ENCODE measurements at places on chromosomes 3 and 15.

GRCh38 chr15:98384328-98385029 lies 263.9 kb upstream of the IGF1R start:
- no peak for DNase-seq

- DNase-seq, result peak; percentile 89
These were observed 34.8 kb downstream of the COMMD2 start for GRCh38 chr3:149717391-149718056.

GRCh38 chr3:71423151-71423906 lies 160.2 kb downstream of the FOXP1 start:
- DNase-seq, result peak; percentile 61

- DNase-seq, result peak; percentile 62
These were observed 14.0 kb upstream of the CHD2 start for GRCh38 chr15:92886042-92886537.

- no peak for DNase-seq
These were observed 14.6 kb upstream of the GRIP2 start for GRCh38 chr3:14554715-14555114.

DNA sequence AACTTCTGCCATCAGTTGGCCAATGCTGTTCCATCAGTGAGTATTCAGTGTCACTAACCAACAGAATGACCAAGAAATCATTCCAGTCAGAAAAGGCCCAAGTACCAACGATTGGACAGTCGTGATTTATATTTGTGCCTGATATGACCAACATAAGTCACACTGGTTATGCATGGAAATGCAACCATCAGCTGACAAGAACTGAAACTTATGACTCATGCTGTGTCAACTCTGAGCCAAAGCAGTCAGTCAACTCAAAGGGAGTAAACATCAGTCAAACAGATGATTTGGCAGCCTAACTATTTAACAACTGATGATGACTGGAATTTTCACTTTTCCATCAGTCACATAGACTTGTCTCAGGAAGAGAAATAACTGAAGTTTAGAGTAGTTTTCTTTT lies 142.4 kb downstream of the ANXA2 start:
- no peak for DNase-seq

DNA sequence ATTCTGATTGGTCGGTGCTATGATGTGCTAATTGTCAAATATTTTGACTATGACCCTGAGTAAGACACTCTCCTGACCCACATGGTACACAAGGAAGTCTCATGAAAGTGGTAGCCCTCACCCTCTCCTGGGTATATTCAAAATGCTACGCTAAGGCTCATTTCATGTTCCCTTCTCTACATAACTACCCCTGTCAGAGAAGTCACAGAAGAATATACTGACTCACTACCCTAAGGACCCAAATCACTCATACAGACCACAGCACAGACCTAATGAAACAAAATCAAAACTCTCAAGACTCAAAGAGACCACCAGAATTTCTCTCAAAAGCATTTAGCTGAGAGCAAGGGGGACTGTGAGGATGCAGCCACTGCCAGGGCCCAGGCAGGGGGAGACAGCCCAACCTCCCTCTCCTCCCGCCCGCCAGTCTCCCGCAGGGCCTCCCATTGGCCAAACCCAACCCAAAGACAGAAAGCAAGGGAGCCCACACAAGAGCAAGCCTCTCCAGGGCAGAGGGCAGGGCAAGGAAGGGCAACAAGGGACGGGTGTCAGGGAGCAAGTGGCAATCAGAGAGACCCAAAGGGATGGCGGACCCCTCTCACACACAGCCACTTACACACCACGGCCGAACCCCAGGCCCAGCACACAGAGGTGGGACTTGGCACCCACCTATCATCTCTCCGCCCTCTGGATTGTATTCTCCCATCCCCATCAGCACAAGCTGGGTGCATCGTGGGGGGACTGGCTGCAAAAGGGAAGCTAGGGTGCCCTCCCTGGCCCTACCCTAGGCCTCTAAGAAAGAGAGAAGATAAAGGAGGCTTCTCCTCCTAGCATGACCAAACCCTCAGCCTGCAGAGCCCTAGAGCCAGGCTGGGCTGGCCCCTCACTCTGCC lies 41.6 kb downstream of the MEGF11 start:
- DNase-seq, result no peak

DNA sequence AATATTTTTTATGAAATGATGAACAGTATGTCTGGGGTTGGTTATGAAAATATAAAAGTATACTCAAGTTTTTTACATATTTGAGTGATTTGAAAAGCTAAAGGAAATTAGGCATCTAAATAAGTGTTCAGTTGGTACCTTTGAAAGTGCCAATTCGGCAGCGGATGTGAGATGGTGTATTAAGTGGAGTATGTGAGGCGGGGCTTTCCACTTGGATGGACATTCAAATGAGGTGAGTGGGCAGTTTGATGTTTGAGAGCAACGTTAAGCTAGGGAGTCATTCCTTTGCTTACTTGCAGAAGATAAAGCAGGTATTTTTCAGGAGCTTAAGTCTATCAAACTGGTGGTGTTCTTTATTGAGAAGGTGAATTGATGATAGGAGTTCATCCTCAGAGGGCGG lies 189.0 kb upstream of the GOLIM4 start:
- no peak for DNase-seq

DNA sequence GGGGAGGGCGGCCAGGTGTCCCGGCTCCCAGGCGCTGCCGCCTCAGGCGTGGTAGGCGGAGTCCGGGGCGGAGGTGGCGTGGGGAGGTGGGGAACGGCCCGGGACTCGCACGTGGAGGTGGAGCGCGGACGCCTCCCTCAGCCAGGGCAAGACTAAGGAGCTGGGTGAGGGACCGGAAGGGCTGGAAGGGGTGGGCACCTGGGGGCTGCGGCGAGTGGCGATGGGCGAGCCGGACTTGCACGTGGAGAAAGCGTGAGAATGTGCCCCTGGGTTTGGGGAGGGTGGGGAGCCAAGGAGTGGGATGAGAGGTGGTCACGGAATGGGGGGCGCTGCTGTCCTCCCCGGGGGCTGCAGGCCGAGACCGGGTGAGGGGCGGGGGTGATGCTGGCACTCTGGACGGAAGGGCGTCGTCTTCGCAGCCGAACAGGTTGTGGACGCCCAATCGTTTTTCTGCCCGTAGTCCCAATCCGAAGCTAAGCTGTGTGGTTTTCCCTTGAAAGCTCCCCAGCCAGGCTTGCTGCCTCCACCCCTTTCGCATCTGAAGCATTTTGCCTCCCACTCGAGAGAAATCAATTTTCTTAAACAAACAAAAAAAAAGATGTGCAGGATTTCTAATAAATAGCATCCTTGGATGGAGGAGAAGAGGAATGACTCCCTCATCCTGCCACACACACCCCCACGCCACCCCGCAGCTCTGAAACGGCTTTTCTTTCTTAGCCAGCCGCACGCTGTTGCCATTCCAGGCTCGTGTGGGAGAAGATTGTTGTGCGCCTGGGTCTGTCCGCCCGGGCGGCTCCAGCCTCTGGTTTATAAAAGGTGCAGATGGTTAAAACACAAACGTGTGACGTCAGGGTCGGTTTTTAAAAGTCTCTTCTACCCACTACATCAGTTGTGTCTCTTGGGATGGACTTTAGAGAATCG lies 62.5 kb upstream of the ANKRD28 start:
- DNase-seq, result peak; percentile 81

DNA sequence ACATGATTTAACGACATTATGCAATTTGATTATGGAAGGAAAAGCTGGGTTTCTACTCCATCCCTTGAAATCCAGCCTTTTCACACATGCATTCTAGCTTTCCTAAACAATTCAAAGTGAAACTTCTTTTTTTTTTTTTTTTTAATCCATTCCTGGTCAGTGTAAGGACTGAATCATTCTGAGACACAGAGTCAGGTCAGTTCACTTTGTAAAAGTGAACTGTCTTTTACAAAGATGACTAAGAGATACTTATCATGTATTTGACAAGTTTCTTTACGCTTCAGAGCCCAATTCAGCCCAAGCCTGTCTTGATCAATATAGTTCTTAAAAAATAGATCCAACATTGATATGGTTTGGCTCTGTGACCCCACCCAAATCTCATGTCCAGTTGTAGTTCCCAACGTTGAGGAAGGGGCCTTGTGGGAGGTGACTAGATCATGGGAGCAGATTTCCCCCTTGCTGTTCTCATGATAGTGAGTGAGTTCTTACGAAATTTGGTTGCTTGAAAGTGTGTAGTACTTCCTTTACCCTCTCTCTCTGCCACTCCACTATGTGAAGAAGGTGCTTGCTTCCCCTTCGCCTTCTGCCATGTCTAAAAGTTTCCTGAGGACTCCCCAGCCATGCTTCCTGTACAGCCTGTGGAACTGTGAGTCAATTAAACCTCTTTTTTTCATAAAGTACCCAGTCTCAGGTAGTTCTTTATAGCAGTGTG lies 345.6 kb upstream of the THBS1 start:
- DNase-seq, result no peak

DNA sequence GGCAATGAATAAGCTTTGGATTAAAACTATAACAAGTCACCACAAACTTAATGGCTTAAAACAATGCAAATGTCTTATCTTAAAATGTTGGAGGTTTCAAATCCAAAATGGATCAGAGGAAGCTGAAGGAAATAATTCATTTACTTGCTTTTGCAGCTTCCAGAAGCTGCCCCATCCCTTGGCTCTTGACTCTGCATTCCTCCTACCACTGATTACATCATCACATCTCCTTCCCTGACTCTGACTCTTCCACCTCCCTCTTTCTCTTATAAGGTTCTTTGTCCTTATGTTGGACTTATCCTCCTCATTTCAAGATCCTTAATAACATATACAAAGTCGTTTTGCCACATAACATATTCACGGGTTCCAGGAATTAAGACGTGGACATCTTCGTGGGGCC lies 982.8 kb upstream of the ROBO1 start:
- DNase-seq, result no peak

DNA sequence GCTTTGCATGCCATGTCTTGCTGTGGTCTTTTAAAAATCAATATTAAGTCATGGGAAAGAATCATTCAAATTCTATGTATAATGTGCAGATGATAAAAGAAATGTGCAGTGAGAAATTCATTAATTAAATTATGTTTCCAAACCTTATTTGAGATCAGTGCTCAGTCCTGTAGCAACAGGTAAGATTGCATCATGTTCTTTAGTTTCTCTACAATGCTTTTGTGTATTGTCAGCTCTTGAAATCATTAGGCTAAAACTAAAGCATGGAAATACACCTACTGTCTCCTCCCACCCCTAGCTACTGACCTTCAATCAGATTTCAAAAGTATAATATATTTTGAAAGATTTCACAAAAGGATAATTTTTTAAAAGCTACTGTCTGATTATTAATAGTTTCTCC lies 612.7 kb downstream of the ROBO2 start:
- no peak for DNase-seq

DNA sequence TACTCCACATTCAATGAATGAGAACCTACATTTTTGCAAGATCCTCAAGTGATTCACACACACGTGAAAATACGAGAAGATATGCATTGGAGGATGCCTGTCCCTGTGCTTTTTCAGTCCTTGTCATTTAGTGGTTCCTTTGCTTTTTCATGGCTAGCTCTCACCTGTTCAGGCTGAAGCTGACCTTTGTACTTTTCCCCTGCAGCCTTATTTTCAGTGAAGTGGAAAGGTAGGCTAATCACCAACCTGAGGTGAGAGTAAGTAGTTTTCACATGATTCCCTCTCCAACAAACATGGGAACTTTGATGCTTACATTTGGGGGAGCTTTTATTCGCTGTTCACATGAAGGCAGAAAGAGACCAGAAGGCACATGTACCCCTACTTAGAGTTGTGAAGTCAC lies 8.3 kb downstream of the ITPR1 start:
- DNase-seq, result no peak

DNA sequence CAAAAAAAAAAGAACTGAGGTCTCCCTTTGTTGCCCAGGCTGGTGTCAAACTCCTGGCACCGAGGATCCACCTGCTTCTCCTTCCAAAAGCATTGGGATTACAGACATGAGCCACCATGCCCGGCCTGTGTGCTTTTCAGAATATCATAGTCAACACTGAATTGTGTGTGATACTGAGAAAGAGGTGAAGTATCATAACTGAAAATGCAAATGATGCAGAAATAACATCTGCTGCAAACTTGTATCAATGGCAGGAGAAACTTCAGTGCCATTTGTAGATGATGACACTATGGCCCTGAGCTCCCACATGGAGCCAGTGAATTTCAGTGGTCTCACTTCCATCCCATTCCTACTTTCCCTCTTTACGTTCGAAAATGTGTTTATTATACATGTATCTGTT lies 21.9 kb downstream of the IL12A start:
- no peak for DNase-seq

DNA sequence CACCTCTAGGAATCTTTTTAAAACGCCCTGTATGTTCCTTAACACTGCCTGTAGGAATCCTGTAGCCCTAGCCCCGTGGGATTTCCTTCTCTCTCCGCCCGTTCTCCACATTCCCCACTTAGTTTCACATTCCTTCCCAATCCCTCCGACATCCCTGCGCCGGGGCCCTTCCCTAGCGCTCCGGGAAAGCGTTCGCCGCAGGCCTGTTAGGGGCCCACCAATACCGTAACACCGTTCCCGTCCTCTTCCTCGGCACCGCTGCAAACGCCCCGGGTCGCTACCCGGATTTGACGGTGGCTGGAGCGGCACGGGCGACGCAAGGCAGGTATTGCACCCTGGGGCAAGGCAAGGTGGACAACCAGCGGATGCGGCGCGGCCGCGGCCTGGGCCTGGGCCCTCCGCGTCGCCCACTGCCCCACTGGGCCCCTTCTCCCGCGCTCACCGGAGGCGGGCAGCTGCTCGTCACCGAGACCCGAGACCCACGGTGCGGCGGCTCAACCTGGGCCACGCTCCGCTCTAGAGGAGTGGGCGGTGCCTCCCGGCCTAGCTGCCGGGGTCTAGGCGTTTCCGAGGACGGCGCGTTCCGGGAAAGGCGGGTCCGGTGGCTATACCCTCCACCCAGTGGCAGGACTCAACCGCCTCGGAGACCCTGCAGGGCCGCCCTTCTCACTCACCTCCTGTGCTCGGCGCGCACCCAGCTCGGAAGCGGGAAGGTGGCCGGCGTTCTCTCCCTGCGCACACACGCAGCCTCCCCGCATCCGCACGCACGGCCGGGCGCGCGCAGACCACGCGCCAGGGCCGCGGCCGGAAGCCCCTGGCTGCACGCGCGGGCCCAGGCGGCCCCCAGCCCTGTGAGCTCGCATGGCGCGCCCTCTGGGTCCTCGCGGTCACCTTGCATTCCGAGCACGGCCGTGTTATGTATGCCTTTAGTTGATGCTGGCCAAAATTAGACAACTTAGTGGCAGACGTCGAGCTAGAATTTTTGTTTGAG lies at the start of gene B3GALNT1:
TSS of gene B3GALNT1 (minus strand) at position 789 of the 991 bp plus-strand sequence. CDS start 18,595 bp downstream, outside the sequence.
- peak; percentile 87 for DNase-seq

DNA sequence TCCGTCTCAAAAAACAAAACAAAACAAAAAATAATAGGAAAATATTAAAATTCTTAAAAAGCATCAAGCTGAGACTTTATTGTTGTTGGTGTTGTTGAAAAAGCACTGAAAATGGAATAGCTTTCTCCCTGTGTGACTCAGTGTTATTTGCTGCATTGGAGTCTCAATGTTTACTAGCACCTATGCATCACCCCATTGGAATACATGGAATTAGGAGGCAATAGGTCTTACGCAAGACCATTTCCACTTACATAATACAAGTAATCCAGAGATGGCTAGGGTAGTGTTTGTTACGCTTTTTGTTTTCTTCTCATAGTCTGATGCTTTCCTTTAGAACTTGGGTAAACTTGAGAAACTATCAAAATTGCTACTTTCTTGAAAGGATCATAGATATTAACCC lies 15.2 kb downstream of the GXYLT2 start:
- DNase-seq, result no peak

- peak; percentile 78 for DNase-seq
These were observed 48.7 kb downstream of the CNOT10 start for GRCh38 chr3:32733631-32734229.

- DNase-seq, result peak; percentile 28
These were observed 83.5 kb downstream of the SSR3 start for GRCh38 chr3:156471431-156471830.

All from eye (tissue), 1 donor.